Activated CD4-positive, alpha-beta T cell treated with anti-CD3 and anti-CD28 coated beads for 4 hours (primary cell): ENCODE measurements at places on chromosomes 5 and 9.
A peak's percentile ranks its signal among the peaks of the same experiment; 100 is the strongest.

DNA sequence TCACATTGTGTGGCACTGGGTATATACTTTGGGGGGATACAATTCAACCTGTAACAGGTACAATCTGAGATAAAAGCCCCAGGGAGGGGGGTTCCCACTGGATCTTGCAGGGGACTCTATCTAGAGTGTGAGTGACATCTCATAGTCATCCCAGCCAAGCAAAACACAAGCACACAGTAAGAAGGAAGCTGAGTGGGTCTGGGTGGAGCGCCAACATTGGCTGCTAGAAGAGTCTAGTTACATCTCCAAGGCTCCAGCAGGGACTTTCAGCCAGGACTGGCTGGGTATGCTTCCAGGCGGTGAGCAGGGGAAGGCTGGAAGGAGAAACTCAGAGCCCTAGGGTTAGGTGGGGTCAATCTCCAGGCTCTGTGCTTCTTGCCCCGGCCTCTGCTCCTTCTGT, 53.0 kb downstream of the IL31RA start:
- no peak for DNase-seq

DNA sequence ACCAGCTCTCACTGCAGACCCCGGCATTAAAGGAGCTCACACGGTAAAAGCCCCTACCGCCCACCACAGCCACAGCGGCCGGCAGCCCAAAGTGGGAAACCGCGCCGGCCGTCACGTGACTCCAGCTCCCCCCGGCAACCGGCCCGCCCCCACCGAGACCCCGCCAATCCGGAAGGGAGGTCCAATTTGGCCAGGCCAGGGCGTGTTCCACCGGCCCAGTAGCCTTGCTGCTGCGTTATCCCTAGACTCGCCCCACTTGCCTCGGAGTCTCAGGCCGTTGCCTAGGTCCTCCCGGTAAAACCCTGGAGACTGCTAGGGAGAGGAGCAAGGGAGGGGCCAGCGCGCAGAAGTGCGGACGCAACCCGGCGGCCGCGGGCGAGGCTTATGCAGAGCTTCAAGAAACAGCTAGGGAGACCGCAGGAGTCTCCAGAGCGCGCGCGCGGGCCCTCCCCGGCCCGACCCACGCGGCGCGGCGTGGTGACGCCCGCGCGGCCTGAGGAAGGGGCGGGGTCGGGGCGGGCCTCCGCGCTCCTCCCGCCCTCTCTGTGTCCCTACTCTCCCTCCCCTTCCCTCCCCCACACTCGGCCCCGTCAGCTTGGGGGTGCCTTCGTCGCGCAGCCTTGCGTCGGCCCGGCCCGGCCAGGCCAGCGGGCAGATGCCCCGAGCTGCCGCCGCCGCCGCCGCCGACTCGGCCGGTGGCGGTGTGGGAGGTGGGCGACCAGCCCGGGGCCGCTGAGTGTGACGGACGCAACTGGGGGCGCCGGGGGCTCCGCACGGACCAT, at the start of gene RIC1:
RIC1 (plus strand) TSS at position 578 of the 782 bp plus-strand sequence; CDS start at position 781, 203 bp downstream.
- DNase-seq = peak; percentile 85

DNA sequence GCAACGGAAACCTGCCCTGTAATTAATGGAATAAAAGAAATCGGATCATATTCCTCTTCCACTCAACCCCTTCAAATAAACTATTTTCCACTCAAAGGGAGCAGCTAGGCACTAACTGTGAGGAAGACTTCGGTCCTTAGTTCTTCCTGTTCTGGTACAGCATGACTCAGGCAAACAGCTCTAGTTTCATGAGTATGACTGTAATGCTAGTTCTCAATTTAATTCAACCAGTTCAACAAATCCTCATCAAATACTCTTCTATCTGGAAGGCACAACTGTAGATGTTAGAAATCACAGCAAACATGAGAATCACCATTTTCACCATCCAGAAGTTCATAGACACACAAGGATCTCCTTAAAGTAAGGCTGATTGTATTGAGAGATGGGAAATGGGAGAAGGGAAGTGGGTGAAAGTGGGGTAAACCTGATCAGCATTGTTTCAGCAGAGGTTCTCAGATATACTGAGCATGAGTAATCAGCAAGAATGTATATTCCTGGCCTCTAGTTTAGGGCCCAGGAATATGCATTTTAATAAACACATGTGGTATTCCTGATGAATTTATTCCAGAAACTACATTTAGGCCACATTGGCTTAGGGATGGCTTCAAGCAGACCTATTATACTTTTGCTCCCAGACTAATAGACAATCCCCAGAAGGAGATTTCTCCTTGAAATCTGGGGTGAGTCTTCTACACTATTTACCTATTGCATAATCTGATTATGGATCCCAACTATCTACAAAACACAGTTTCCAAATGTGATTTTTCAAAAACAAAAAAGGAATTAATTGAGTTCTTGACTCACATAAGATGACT, 141.1 kb upstream of the SLC12A2 start:
- no peak for DNase-seq

DNA sequence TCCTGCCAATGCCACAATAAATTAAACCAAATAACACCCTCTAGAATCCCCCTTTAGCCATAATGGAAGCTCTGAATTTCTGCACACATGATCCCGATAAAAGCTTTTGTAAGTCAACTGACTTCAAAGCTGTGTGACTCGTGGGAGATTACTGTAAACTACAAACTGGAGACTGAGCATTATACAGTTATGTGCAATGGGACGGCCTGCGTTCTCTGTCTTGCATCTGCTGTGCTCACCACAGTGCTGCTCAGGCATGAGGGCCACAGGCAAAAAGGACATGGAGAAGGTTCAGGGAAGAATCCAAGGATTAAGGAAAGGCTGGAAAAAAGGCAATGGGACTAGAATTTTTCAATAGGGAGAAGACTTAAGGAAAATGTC, 184.2 kb downstream of the FANCC start:
- no peak for DNase-seq

- DNase-seq = no peak
Observed at GRCh38 chr5:33034777-33035176, 323.7 kb downstream of the NPR3 start.
